ENCODE measurements at places on chromosomes 3 and 15.

GRCh38 chr3:168065569-168065968 lies 30.2 kb downstream of the GOLIM4 start:
- DNase-seq: no peak

DNA sequence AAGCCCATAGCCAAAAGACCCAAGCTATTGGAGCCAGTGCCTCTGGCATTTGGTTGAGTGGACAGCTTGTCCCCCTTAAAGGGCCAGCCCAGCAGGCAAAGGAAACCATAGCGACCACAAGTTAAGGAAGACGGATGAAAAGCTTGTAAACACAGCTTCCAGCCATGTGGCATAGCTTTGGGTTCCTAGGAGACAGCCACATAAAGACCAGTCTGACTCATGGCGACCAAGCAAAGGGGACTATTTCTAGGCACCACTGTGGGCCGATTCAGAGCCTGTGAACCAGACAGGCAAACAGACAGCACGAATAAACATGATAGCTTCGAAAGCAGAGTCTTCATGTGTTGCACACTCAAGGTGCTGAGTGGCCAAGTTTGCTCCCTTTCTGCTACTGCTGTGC lies 30.5 kb upstream of the SRGAP3 start:
- DNase-seq: no peak

DNA sequence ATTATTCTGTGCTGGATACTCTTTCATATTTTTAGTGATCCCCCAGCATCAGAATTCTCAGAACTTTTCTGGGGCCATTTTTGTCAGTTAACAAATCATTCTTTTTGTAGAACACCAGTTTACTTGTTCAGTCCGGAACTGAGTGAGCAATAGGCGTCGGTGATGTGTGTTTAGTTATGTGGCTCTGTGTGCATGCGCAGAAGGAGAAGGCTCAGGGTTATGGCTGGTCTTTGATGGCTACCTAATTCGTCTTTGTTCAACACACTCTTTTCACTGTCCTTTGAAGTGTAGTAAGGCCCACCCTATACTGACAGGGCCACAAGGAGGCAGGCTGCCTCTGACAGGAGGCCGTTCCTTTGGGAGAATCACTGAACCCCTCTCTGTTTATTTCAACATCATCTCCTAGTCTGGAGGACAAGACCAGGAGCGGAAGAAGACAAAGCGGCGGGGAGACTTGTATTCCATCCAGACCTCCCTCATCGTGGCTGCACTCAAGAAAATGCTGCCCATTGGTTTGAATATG lies 158.2 kb upstream of the CHRM5 start:
- DNase-seq: no peak

GRCh38 chr3:157912514-157913451 lies 193.4 kb downstream of the SHOX2 start:
- no peak for DNase-seq

- no peak for DNase-seq
Measured at GRCh38 chr3:100810671-100811070, 101.4 kb downstream of the TFG start.

Data from lower leg skin (tissue), 4 donors.